ENCODE measurements at places on chromosomes 4 and X.

DNA sequence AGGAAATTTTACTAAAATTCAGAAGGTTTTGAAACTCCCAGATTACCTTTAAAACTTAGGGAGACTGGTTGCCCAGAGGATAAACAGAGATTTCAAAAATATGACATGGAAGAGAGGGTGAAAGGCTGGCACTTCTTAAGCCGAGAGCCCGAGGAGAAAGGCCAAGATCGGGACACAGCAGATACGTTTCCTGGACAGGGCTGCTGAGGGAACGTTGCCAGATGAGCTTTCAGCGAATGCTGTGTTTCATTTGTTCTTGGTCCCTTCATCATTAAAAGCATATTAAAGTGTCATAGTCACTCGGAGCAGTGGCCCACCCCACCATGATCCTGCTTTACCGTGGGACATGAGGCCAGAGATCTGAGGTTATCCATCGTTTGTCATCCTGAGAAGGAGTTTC is 37.9 kb upstream of the STOX2 start:
- no peak for DNase-seq

DNA sequence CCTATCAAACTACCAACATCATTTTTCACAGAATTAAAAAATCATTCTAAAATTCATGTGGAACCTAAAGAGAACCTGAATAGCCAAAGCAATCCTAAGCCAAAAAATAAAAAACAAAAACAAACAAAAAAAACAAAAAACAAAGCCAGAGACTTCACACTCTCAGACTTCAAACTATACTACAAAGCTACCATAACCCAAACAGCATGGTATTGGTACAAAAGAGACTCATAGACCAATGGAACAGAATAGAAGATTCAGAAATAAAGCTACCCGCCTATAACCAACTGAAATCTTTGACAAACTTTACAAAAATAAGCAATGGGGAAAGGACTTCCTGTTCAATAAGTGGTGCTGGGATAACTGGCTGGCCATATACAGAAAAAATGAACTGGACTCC is 152.3 kb upstream of the SMIM31 start:
- no peak for DNase-seq

GRCh38 chr4:146255874-146256273 is 41.5 kb downstream of the REELD1 start:
- DNase-seq = no peak

DNA sequence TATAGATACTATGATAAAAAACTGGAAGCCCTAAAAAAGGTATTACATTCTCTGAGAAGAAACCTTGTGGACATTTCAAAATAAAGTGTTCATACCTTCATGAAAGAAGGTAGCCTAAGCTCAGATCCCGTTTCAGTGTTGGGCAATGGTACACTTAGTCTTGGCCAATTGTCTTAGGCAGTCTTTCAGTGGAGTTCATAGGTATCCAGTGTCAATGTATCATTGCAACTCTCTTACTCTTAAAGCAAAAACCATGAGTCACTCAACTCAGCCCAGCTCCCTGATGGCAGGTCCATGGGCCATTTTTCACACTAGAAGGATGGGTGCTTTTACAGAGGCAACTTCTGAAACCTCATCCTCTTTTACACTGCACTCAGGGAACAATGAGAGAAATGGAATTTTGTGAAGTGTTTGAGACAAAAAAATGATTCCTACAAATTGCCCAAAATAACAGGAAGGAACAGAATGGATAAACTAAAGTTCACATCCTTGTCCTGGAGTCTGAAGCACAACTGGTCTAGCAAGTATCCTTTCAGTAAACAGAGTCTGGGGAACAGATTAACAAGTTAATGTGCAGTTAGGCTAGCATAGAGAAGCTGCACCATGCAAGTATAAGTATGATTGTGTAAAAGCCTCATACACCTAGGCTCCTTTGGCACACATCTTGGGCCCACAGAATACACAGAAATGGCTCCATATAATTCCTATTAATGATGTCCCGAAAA is 7.0 kb upstream of the ZNF827 start:
- no peak for DNase-seq

- DNase-seq = peak; percentile 36
These were observed 39.4 kb downstream of the PPM1K start for GRCh38 chr4:88244816-88245579.

GRCh38 chr4:176631611-176632010 is 161.1 kb downstream of the VEGFC start:
- DNase-seq = no peak

- no peak for DNase-seq
These were observed 144.8 kb downstream of the SHROOM3 start for GRCh38 chr4:76579596-76580375.

DNA sequence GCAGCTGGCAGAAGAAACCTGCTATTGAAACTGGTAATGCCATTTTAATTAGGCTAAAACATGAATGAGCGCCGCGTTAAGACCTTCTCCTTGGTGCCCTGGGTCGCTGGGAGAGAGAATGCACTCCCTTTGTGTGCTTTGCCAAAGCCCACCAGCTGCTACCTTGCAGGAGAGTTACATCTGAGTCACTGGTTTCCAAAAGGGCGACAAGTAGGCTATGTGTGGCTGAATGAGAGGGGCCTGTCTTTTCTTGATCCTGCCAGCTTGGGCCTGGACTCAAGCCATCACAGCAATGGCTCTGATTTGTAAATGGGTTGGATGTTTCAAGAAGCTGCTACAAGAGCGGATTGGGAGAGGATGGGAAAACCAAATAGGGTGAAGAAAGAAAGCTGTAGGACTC is 81.5 kb downstream of the NHS start:
- DNase-seq = no peak

DNA sequence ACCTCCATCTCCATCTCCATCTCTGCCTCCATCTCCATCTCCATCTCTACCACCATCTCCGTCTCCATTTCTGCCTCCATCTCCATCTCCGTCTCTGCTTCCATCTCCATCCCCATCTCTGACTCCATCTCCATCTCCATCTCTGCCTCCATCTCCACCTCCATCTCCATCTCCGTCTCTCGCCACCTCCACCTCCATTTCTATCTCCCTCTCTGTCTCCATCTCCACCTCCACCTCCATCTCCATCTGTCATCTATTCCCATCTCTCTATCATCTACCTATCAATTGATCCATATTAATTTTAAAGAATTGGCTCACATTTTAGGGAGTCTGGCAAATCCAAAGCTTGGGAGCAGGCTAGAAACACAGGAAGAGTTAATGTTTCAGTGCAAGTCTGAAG is 39.6 kb upstream of the CHRNA9 start:
- DNase-seq = no peak

GRCh38 chr4:61521451-61521850 is 321.3 kb downstream of the ADGRL3 start:
- DNase-seq = no peak

GRCh38 chr4:128682942-128683666 is 126.4 kb upstream of the JADE1 start:
- DNase-seq = no peak

- DNase-seq = no peak
These were observed 151.9 kb upstream of the SLC7A11 start for GRCh38 chr4:138393886-138394610.

- no peak for DNase-seq
These were observed 25.2 kb downstream of the NAT8L start for GRCh38 chr4:2084316-2084715.

DNA sequence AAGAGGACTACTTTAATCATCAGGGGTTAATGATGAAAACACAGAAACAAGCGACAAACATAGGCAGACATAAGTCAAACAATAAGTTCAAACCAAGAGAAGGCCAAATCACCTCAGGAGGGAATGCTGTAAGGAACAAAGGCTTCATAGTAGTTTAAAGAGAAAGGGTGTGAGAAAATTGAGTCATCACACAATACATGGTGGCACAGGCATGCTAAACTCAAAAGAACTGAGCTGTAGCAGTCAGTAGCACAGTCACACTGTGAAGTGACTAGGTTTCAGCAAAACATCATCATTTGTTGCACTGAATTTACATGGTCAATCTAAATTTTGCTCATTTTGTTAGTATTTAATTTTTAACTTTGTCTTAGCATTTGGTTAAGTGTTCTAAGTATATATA is 24.2 kb downstream of the SMC1A start:
- DNase-seq = no peak

DNA sequence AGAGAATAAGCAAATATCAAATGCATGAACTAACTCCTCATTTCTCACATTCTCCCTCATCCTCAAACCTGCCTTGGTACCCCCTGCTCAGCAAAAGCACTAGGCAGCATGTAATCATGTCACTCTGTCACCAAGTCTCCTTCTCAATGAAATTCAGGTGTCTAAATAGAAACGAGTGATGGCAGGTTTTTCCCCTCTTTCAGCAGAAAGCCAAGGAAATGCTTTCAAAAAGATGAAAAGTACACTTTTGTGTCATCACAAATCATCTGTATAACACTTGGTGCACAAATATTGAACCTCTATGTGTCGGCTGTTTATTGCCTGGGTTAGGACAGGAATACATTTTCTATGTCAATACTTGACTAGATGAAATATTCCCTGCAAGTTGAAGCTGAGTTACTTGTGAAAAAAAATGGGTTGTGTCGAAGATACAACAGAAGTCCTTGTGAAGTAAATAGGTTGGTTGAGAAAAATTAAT is 285.1 kb upstream of the MAGEB18 start:
- DNase-seq = no peak
